ELR (cell line): ENCODE measurements at places on chromosomes 12 and 14.

GRCh38 chr12:116790066-116790465, 52.0 kb downstream of the RNFT2 start:
- DNase-seq: no peak

DNA sequence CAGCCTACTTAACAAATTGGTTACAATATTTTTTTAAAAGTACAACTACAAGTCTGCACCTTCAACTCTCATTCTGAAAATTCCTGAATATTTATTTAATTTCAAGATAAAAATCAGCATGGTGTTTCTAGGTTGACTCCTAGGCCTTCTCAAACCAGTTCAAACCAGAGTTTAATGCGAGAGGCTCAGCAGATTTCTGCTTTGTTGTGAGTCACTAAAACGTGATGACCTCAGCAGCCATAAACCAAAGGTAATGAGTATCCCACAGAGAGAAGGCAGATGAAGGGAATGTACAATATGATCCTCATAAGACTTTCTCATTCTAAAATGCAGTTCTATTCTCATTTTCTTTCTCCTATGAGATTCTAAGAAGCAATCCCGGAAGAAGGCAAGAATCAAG, 1.5 kb downstream of the PRDM4 start:
- peak; percentile 95 for DNase-seq

GRCh38 chr12:75943730-75944096, 87.9 kb downstream of the PHLDA1 start:
- DNase-seq: no peak

GRCh38 chr12:6069437-6070093, 54.9 kb downstream of the VWF start:
- peak; percentile 82 for DNase-seq

DNA sequence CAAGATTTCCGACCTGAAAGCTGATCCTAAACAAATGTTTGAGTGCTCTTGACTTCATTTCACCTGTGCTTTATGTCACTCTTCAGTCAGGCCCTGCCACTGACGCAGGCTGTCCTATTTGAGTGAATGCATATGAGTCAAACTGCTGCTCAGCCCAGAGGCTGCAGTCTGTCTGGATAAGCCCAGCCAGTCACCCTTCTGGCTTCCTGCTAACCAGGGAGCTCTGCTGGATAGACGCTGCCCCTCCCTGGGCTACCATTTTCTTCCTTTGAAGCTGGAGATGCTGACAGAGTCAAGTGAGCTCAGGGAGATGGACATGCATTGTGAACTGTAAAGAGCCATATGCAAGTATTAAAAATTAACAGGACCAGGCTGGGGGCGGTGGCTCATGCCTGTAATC, 5.1 kb upstream of the TUNAR start:
- no peak for DNase-seq

GRCh38 chr12:75917083-75917482, 114.5 kb downstream of the PHLDA1 start:
- no peak for DNase-seq
